Activated naive CD4-positive, alpha-beta T cell treated with Interleukin-2 at 50 U/mL for 16 hours (primary cell): ENCODE measurements at places on chromosomes 6 and 20.

DNA sequence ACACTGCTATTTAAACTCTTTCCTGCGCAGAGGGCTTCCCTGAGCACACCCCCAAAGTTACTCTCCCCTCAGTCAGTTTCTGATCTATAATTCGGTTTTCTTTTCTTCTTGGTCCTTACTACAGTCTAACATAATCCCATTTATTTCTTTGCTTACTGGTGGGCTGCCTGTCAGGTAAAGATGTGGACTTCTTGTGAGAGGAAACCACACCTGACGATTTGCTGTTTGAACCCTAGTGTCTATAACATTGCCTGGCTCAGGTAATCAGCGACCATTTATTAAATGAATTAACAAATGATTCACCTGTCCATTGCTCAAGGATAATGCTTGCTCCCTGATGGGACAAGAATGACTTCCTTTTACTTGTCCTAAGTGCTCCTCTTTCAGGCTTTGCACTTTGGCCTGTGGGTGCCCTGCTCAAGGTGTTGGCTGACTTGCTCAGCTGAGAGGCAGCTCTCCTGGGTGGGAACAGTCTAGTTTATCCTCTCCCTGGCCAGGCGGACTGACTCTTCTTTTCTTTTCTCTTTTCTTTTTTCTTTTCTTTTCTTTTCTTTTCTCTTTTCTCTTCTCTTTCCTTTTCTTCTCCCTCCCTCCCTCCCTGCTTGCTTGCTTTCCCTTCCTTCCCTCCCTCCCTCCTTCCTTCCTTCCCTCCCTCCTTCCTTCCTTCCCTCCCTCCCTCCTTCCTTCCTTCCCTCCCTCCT is 233.1 kb downstream of the BCAS1 start:
- DNase-seq: no peak

GRCh38 chr6:88236612-88237360 is 70.6 kb upstream of the CNR1 start:
- no peak for DNase-seq

DNA sequence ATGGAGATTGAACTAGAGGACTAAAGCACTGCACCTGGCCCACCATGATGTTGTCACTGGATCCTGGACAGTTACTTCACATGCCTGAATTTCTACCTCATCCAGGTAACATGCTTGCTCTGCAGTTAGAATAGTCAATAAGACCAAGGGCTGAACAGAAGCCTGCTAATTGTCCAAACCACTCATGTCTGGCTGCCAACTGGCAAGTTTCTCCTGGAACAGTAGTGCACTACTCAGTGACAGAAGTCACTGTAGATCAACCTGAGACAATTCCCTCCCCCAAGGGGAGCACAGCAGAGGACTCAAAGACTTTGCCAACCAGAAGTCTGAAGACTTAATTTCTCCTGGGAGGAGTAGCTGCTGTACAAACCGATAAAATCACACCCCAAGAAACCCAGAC is 454.6 kb upstream of the MARCKS start:
- no peak for DNase-seq

DNA sequence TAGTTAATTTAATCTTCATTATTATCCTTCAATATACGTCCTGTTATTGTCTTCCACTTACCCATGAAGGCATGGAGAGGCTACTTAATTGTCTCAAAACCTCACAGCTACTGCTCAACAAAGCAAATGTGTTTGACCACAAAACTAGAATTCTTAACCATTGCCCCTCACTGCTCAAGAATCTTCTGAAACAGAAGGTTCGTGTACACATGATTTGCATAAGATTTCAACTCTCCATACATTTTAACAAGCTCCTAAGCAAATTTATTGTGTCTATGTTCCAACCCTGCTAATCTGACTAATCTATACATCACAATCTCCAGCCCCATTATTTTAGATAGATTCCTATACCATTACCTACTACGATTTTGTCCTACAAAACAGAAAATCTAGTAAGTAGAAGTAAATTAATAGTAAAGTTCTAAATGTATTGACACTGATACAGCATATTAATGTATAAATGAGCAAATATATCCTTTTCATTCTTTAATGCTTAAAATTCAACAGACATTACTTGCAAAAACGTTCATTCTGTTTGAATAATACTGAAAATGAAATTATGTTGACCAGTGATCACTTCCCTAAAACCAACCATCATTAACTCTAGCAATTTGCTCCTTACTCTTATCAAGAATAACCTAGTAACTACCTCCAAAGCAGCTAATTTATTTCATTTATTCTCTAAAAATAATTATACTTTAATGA is 89.7 kb upstream of the RNF217 start:
- no peak for DNase-seq

- no peak for DNase-seq
Measured at GRCh38 chr20:57665589-57665971, 44.2 kb downstream of the PMEPA1 start.

DNA sequence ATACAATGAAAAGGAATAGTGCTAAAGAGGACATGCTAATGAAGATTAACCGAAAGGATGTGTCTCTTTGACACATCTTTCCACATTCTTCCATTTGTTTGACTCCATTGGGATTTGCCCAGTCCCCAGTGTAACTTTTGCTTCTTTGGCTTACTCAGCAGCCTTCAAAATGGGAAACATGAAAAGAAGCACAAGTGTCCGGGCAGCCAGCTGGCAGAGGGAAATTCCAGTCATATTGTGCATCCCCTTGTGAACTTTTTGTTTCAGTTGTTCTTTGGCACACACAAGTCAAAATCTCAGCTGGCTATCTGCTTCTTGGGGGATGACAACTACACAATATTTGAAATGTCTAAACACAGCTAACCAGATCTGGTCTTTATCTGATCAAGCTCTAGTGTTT is 157.4 kb downstream of the OGFRL1 start:
- no peak for DNase-seq

DNA sequence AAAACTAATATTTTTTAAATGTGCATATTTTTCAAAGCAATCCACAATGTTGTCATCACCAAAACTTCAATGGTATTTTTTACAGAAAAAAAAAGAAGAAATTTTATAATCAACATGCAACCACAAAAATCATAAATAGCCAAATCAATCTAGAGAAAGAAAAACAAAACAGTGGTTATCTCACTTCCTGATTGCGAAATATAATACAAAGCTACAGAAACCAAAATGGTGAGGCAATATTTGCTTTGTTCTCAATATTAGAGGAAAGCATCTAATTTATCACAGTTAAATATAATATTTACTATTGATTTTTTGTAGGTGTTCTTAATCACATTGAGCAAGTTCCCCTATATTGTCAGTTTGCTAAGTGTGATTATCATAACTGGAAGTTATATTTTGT is 720.7 kb upstream of the ADGRB3 start:
- no peak for DNase-seq

- DNase-seq: no peak
Measured at GRCh38 chr6:79783670-79784394, 152.7 kb downstream of the SH3BGRL2 start.

- no peak for DNase-seq
Measured at GRCh38 chr20:14701326-14701725, 363.9 kb upstream of the FLRT3 start.

GRCh38 chr6:4017058-4017739 is 61.7 kb downstream of the FAM217A start:
- DNase-seq: no peak

GRCh38 chr20:49540232-49540620 is 27.7 kb downstream of the PTGIS start:
- no peak for DNase-seq

GRCh38 chr6:21005816-21006570 is 471.7 kb downstream of the CDKAL1 start:
- DNase-seq: no peak

DNA sequence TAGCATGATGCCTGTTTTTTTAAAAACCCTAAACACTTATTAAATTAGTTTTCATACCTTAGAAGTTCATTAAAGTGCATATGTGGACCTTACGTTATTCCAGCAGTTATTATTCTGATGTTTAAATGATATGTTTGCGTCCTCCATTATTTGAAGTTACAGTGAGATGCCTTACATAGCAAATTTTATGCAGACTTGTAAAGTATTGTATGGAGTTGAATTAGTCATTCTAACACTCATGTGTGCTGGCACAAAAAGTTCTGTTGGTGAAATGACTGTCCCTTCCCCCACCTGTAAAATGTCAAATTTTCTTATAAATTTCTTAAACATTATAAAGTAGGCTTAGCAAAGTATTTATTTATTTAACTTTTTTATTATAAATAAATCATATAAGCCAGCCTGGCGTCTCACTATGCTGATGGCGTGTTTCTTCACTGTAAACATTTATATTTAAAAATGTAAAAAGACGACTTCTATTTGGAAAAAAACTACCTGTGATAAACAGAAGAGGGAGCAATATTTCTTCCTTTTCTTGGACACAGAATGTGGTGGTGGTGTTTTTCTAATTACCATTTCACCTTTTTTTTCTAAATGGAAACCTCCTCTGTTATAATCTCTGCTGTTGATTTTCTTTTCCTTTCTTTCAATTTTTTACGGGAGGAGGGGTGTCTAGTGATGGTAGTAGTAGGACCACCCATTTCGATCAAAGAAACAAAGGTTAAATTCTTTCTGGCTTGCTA is 155.4 kb downstream of the RFPL4B start:
- DNase-seq: no peak

DNA sequence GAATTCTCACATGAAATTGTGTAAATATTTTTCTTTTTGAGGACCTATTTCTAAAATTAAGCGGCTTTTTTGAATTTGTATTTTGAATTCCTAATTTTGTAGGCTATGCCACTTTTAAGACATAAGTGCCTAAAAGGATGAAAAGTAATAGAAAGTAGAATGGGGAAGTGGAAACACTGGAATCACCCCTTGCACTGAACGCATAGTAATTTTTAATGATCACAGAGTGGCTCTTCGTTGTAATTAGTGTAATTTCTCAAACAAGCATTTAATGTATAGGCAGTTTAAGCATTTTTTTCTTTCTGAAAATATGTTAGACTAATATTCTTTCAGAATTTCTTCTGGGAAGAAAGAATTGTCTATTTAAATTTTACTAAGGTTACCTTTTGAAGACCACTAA is 73.2 kb downstream of the ARID1B start:
- no peak for DNase-seq

DNA sequence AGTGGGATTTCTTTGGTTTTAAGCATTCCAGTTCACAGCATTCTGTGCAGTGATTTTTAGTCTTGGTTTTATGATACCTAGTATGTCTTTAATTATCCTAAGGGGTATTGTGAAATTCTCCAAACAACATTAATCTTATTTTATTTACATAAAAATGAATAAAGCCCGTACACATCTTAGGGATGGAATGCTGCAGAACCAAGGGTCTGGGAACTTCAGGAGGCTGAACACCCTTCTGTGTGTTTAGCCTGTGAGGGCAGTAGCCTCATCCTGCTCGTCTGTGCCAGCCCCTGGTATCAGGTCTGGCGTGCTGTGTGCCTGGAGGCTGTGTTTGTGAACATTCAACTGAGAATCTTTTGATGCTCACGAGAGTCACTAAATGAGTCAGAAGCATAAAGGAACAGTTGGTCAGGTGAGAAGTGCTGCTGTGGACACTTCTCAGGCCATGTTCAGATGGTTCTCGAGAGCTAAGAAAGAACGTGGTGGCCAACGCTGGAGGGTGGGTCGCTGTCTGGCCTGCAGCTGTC is 25.2 kb upstream of the C20orf204 start:
- DNase-seq: no peak

- DNase-seq: no peak
Measured at GRCh38 chr20:19677336-19677735, 80.7 kb upstream of the RIN2 start.

DNA sequence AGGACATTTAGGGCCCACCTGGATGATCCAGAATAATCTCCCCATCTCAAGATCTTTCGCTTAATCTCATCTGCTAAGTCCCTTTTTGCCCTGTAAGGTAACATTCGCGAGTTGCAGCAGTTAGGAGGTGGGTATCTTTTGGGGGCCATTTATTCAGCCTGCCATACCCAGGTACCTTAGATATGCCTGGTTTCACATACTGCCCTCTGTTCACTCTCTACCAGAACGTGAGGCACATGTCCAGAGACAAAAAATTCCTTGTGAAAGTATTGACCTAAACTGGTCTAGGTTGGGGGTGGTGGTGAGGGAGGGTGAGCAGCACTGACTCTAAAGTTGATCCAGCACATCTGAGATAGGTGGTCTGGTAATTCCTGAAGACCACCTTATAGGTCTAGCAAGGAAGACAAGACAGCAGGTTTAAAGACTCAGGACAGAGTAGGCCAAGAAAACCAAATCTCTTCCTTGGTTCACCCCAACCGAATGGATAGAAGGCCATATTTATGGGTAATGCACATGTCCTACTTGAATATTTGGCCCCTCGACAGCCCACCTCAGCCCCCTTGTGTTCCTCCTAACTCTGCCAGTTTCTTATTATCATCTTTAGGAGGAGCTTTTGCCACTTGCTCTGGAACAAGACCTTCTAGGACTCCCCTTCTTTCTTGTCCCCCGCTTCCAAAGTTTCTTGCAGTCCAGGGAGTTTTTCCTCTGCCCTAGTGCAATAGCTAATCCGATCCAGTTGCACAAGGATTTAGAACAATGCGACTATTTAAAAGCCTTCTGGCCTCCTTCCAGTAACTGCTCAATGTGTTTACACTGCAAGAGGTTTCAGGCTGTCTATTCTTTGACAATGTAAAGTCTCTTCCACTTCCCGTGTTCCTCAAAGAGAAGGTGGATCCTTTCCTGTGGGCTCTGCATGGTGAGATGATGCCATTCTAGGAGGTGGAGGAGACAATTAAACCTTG is 213.0 kb upstream of the LAMP5 start:
- DNase-seq: no peak

GRCh38 chr6:15864038-15864707 is 201.3 kb upstream of the DTNBP1 start:
- no peak for DNase-seq

DNA sequence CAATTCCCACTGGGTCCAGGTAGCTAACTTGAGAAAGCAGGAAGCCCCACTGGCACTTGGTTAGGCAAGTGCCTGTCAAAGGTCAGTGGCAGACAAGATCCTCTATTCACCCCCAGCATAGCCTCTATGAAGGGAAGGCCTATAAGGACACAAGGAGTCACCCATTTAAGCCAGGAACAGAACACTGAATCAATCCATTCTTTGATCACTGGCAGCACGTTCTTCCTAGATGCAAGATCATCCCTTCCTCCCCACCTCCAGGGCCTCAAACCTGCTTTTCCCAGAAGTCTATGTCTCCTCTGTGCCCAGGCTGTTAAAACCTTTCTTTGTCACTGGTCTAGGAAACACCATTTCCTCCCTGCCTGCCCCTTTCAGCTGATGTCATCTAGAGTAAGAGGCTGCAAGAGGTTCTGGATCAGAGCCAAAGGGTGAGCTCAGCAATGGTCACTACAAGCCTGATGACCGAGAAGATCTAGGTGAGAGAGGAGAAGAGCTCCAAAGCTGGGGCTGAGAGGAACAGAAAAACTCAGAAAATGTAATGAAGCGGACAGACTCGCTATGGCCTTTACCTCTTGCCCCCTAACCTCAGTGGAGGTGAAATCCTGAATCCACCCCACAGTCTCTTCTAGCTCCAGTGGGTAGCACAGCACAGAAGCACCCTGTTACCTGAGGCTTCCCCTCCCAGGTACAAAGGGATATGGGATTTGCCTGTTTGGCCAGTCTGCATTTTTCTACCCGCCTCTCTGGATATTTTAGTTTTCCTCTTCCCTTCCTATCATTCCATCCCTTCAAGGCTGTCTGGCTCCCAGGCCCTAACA is 1.8 kb downstream of the GTPBP2 start:
- no peak for DNase-seq

GRCh38 chr6:52489881-52490280 is 69.7 kb downstream of the EFHC1 start:
- no peak for DNase-seq

GRCh38 chr20:42212391-42212790 is 594.2 kb upstream of the CHD6 start:
- DNase-seq: no peak
